ENCODE measurements at places on chromosomes 5 and 9.

DNA sequence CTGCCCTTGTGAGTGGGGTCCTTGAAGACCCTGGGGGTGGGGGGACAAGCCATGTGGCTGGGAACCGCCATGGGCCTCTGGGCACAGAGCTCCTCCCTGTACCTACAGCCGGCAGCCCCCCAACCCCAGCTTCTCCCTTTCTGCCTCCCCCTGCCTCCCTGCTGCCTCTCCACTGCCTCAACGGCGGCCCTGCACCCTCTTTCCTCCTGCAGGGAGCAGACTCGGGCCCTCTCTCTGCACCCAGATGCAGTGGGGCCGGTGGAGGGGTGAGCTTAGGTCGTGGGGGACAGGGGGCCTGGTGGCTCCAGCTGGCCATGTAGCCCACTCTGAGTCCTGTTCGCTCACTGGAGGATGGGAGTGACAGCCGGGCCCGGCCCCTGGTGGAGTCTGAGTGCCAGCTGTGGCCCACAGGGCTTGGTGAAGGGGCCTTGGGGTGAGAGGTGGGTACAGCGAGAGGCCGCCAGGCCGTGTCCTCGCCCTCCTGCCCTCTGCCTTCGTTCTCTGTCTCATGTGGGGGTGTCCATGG is 139.3 kb upstream of the COL5A1 start:
- DNase-seq: no peak

DNA sequence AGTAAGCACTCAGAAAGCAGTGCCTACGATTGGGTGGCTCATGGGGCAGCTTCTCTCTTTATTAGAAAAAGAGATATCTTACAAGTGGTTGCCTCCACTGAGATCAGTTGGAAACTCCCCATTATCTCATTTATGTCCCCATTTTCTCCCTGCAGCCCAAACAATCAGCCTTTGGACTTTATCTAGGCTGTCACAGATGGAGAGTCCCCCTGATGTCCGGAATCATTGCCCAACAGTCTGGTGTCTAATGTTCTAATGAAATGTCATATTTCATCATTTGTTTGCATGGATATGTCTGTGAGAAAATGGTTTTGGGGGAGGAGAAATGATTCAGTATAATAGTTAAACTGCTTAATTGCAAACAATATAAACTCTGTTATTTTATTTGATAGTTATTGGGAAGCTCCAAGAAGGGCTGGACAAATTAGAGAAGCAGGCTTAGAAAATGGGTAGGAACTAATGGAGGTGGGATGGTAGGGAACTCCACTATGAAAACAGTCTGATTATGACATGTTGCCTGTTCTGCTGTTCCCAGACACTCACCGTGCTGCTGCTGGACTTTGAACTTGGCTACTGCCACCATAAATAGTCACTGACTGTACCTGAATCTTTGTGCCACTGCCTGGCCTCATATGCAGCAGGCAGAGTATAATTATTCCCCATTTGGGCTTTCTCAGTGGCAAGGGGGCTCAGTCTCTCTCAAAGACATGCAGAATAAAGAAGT is 38.3 kb upstream of the SMAD5 start:
- no peak for DNase-seq

GRCh38 chr5:74402553-74402952 is 238.0 kb downstream of the ENC1 start:
- no peak for DNase-seq

DNA sequence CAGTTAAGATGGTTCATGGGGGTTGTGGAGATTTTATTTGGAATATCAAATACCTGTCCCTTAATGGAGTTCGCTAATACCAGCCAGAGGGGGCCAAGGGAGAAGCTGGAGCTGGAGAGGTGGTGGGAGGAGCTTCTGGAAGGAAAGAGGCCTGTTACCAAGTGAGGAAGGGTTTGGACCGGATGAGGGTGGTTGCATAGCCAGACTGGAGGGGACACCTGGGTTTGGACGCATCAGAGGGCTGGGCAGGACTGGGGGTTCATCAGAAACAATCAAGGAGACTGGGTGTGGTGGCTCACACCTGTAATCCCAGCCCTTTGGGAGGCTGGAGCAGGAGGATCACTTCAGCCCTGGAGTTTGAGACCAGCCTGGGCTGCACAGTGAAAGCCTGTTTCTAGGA is 111.8 kb upstream of the IER5L start:
- DNase-seq: no peak

DNA sequence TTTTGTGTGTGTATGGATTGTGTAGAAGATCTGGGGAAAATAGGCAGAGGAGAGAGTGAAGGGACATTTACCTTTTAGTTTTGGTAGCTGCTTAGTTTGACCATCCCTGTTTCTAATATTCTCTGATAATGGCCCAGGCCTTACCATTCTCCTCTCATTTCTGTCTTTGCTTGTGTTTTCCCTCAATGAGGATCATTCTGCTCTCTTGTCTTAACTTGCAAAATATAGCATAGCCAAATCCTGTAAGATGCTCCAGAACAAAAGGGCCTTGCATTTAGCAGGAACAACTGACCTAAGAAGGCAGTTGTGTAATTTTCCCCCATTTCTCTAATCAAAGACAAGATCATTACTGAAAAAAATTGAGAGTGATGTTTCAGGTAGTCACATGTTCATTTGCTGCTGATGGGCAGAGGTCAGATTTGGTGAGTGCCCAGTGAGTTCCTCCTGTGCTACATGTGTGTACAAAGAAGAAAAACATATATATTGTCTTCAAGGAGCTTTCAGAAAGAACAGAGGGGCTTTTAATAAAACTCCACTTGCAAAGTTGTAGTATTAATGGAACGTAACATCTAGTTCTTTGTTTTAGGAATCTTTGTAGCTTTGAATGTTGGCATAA is 139.5 kb downstream of the KDM4C start:
- no peak for DNase-seq

DNA sequence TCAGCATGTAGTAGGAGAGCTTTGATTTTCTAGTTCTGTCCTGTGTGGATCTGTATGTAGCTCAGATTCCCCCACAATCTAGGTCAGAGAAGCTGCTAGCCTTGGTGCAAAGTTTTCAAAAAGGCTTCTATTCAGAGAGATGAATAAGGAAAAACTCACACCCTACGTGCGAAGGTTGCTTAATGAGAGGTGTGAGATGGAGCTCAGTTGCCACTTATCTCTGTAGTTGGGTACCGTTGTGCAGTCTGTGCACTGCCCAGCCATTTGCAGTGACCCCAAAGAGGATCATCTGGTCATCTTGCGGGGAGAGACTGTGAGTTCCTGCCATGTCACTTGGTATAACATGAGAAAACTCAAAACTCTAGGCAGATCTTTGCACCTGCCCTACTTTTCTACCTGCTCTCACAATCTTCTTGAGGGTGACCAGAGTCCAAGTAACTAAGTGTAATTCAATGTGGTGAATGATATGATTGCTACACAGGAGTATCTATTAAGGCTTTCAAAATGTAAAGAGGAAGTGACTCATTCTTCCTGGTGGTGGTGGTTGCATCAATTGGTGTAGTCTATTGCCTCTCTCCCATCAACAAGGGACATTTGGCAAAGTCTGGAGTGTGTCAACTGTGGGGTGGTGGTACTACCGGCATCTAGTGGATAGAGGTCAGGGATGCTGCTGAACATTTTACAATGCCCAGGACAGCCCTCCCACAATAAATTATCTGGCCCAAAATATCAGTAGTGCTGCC is 65.2 kb downstream of the TMC1 start:
- no peak for DNase-seq

DNA sequence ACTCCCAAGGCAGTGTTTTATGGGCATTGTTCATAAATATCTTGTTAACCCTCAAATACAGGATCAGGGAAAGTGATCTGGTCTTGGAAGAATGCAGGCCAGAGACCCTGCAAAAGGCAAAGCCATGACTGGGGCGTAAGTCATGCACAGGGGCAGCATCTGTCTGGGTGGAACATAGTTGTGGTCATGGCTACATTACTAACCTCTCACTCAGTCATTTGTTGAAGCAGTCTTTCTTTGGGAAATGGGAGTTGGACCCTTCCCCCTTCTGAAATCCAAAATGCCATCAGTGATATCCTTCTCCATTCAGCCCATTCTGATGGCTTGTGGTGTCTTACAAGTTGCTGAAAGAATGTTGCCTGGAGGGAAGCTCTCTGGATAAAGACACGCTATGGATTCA is 68.1 kb downstream of the GDNF start:
- DNase-seq: no peak

- no peak for DNase-seq
These were observed 24.3 kb downstream of the RAD23B start for GRCh38 chr9:107307331-107307730.

DNA sequence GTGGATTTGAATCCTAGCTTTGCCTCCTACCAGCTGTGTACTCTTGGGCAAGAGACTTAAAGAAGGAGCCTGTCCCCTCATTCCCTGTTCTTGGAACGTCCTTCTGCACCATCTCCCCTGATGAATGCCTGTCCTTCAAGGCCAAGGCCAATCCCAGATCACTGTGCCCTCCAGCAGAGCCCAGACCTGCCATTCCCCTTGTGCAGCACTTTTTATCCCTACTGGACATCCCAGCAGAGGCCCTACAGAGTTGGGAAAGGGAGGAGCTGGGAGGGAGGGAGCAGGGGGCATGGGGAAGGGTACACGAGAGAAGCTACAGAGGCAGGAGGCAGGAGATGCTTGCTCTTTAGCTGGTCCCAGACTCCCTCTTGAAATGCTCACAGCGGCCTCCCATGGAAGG is 223.9 kb downstream of the PBX3 start:
- no peak for DNase-seq

DNA sequence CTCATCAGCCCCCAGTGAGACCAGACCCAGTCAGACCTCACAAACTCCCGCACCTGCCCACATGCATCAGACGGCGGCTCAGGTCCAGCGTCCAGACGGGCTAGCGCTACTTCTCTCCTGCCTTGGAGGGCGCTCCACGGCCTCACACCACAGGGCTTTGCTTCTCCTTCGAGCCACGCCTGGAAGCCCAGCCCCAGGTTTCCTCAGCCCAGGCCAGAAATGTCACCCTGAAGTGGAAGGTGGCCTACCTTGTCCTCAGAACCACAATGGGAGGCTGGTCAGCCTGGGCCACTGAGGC is 2.8 kb downstream of the NACC2 start:
- DNase-seq: no peak

- DNase-seq: no peak
These were observed 299.4 kb downstream of the PARP8 start for GRCh38 chr5:50965654-50966375.

DNA sequence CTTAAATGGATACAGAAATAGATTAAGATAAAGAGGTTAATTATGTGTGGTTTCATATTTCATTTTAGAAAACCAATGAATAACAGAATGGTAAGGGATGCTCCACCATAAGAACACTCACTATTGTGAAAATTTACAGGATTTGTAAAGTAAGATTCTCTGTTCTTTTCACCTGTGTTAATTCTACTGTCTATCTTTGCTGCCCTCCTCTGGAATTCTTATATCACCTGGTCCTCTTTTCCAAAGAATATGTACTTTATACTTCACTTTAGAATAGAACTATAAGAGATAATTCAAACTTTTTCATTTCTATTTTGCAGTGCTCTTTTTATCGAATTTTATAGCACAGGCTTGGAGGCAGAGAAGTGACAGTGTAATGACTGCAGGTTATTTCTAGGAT is 213.4 kb downstream of the LURAP1L start:
- DNase-seq: no peak

DNA sequence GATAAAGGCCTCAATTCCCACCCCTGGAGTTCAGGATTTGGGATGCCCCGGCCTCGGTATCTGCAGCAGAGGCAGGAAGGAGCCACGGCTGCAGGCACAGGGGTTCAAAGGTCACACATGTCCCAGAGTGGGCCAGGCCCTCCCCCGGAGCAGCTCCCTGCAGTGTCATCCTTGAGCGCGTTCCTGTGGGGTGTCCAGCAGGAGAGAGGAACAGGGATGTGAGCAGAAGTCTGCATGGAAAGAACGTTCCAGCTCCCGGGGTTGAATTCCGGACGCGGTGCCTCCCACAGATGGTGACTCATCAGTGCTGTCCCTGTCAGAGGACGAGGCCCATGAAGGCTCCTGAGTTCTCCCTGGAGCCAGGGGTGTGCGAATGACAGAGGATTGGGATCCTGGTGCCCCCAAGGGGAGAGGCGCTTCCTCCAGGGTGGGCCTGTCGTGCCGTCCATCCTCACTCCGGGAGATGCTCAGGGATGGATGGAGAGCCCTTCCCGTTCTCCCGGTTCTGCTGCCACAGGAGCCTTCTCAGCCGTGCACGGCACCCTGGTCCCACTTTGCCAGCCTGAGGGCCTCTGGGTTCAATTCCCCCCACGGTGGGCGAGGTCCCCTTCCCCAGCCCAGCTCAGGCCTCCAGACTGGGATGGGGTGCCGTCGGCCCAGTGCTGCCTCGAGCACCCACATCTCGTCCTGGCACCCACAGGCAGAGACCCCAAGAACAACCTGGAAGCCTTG is 3.1 kb downstream of the LCN1 start:
- DNase-seq: no peak

DNA sequence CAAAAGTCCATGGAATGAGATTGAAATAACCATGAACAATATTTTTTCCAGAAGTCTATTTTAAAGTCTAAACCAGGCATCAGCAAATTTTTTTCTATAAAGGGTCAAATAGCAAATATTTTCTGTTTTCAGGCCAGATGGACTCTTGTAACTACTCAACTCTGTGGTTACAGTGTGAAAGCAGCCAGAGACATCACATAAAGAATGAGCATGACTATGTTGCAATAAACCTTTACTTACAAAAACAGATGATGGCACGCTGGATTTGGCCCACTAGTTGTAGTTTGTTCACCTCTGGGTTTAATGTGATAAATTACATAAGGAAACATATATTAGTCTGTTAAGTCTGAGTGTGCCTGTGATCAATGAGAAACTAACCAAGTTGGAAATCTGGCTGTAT is 319.2 kb downstream of the TRPM3 start:
- DNase-seq: no peak

- DNase-seq: no peak
These were observed 39.9 kb downstream of the RHOBTB3 start for GRCh38 chr5:95770830-95771708.

DNA sequence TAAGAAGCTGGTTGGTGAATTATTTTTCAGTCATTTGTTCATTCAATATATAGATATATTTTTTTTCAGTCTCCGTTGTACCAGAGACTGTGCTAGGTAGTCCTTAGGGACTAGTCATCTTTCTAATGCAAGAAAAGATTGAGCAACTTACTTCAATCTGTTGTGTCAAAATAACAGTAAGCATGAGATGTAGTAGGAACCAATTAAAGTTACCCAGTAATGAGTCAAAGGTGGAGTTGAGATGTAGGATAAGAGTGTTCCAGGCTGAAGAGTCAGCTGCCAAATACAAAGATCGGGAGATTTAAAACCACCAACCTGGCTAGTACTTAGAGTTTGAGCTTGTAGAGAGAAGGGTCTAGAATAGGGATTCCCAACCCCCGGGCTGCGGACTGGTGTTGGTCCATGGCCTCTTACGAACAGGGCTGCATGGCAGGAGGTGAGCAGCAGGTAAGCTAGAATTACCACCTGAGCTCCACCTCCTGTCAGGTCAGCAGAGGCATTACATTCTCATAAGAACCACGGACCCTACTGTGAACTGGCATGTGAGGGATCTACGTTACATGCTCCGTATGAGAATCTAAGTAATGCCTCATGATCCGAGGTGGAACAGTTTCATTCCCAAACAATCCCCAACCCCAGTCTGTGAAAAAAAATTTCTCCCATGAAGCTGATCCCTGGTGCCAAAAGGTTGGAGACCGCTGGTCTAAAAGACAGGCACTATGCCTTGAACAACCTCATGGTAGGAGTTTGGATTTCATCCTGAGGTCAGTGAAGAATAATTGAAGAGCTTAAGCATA is 1241.5 kb upstream of the WWC1 start:
- DNase-seq: no peak

GRCh38 chr9:84998639-84999038 is 329.1 kb downstream of the NTRK2 start:
- DNase-seq: no peak

GRCh38 chr5:119385136-119385535 is 29.3 kb downstream of the TNFAIP8 start:
- no peak for DNase-seq

- no peak for DNase-seq
These were observed 779 bp upstream of the CTNNA1 start for GRCh38 chr5:138752341-138752950.

All from central memory CD8-positive, alpha-beta T cell (primary cell).